ENCODE measurements at places on chromosomes 13 and 19.
A peak's percentile ranks its signal among the peaks of the same experiment; 100 is the strongest.

- DNase-seq = no peak
Observed at GRCh38 chr13:20053016-20053415, 94.5 kb downstream of the ZMYM2 start.

DNA sequence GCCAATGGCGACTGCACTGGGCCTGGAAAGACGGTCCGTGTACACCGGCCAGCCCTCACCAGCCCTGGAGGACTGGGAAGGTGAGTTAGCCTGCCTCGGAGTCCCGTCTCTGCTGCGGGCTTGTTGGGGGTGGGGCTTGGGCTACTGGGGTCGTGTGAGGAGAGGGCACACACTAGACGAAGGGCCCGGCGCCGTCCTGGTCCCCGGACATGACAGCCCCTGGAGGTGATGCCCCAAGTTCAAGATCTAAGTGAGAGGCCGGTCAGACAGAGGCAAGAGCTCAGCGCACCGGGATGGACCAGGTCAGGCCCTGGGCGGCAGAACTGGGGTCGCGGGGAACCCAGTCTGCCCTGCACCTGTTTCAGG, 1.6 kb downstream of the CILP2 start:
- DNase-seq = no peak

DNA sequence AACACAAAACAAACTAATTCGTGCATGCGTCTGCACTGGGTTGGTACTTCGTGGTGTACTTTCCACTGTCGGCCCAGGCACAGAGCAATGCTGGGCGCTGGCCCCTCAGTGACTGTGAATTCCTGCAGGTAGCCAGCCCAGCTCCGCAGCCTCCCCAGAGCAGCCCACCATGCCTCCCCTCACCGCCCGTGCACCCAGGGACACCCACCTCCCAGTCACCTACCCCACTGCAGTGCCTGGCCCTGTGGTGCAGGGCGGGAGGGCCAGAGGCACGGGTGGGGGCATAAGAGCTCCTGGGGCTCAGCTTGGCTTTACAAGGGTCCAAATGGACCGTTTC, 93.1 kb upstream of the ZNF507 start:
- no peak for DNase-seq

DNA sequence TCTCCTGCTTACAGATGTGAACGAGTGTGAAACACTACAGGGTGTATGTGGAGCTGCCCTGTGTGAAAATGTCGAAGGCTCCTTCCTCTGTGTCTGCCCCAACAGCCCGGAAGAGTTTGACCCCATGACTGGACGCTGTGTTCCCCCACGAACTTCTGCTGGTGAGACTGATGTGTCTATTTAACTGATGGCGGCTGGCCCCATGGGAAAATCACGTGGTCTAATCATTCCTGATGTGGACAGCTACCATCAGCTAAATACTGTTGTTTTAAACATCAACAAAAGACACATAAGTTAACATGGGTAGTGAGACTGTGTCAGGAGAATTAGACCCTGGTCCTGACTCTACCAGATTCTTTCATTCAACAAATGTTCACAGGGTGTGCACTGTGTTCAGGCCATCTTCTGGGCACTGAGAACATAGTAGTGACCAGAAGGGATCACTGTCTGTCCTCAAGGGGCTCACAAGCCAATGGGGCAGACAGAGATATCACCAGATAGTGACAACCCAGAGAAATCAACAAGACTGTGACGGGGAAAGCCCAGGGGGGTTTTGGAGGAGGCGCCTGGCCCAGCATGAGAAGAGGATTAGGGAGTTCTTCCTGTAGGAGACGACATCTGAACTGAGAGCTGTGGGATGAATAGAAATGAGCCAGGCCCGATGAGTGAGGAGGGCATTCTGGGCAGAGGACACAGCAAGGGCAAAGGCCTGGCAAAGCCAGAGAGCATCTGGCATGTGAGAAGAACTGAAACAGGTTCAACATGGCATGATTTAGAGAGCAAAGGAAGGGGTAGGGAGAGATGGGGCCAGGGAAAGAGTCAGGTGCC, 18.4 kb downstream of the LTBP4 start:
- no peak for DNase-seq

DNA sequence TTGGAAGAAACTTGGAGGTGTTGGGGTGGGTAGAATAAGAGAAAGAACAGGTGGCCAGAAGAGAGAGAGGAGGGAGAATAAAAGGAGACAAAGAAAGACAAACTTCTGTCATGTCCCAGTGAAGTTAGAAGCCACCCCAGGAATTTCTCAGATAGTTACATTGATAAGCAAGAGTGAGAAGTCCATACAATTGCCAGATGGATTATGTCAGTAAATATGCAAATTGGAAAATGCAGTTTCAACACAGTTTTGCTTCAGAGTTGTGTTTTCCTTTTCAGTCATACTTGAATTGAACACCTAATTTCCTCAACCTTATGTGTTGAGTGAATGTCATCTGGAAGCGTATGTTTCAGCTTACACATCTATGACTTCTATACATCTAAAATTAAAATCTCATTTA, 139.2 kb downstream of the RXFP2 start:
- no peak for DNase-seq

DNA sequence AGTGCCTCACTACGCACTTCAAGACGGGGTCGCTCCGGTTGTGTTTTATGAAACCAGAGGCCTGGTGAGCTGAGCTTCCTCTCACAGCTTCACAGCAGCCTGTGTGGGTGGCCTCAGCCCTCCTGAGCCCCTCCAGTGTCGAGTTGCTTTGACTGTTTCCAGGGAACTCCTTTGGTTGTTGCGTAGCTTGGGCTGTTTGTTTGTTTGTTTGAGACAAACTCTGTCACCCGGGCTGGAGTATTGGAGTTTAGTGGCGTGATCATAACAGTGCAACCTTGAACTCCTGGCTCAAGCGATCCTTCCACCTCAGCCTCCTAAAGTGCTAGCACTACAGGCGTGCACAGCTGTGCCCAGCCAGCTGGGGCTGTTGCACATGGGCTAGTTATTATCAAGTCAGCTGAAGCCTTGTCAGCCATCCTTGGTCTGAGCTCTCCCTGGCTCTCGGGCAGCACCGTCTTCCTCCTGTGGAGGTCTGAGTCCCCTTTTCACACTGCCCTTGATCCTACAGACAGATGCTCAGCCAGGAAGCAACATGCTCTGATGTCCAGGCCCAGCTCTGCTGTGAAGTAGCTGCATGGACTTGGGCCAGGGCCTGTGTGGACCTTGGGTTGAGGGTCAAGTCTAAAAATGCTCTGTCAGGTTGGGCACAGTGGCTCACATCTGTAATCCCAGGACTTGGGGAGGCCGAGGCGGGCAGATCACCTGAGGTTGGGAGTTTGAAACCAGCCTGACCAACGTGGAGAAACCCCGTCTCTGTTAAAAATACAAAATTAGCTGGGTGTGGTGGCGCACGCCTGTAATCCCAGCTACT, 10.2 kb downstream of the DOT1L start:
- no peak for DNase-seq

GRCh38 chr19:7428651-7429113, 60.2 kb downstream of the PEX11G start:
- DNase-seq = no peak

DNA sequence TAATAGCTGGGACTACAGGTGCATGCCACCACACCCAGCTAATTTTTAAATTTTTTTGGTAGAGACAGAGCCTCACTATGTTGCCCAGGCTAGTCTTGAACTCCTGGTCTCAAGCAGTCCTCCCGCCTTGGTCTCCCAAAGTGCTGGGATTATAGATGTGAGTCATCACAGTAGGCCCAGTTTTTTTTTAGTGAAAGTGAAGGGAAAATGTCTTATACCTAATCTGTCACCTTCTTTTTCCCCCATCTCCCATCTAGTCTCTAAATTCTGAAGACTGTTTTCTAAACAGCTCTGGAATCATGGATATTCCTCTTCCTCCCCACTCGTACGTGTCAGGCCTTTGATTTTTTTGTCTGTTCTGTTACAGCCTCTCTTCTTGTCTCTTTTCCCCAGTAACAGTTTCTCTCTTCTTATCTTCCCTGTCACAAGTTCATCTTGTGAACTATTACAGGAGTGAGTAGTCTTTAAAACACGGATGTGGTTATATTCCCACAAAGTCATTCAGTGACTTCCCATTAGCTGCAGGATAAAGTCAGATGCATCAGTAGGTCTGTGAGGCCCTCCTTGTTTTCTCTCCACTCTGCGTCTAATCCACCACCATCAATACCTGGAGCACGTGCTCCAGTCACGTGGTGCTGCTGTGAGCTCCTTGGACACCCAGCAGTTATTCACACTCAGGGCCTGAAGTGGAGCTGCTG, 2.9 kb downstream of the CDC16 start:
- no peak for DNase-seq

- DNase-seq = no peak
Observed at GRCh38 chr13:58369936-58370335, 738.4 kb downstream of the PCDH17 start.

DNA sequence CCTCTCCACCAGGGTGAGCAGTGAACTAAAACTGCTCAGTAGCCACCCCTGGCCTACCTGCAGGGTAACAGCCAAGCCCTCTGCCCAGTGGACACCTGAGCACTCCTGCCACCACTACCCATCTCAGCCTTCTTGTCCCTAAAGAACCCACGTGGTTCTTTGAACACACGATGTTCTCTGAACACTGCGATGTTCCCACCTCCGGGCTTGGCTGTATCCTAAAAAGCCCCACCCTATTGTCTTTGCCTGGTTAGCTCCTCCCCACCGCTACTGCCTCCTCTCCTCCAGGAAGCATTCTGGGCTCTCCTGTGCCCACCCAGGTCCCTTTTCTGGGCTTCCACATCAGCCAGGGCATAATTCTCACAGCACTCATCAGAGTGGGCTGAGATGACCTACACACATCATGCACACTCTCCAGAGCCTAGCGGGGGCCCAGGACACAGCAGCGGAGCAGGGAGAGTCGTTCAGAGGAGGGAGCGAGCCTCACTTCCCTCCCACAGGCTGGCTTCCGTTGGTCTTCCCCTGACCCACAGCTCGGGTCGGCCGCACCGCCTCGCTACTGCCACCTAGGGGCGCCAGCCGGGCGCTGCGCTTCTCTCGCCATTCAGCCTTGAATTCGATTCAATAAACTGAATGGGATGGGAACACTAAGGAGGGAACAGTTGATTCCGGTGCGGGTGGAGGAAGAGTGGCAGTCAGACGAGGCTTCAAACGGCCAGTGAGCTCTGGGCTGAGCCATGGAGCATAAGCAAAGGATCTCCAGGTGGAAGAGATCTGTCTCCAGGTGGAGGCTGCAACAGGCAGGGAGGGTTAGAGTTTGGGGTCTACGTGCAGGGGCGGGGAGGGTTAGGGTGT, 3.2 kb downstream of the ELAVL1 start:
- DNase-seq = peak; percentile 75

GRCh38 chr13:96681766-96682165, 312.5 kb downstream of the OXGR1 start:
- no peak for DNase-seq

- DNase-seq = no peak
Observed at GRCh38 chr19:29908963-29909944, 32.8 kb upstream of the URI1 start.

GRCh38 chr19:43797556-43797955, 4.7 kb downstream of the LYPD5 start:
- no peak for DNase-seq

GRCh38 chr13:24741016-24741662, 22.8 kb upstream of the RNF17 start:
- DNase-seq = no peak

- DNase-seq = no peak
Observed at GRCh38 chr13:71772361-71772760, 94.6 kb downstream of the DACH1 start.

GRCh38 chr19:18320865-18321733, 1.8 kb downstream of the LSM4 start:
- no peak for DNase-seq

DNA sequence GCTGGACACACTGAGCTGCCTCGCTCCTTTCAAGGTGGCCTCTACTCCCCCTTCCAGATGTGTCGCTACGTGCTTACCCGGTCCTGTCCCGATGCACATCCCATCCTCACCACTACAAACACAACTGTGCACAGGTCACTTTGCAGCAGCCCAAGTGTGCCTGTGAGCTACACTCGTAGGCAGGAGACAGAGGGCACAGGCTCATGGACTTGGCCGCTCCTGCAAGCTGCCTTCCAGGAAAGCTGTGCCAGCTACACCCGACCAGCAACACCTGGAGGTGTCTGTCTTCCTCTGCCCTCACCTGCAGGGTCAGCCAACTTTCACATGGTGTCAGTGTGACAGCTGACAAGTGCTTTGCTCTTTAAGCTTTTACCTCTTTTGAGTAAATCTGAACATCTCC, 15.4 kb downstream of the CARS2 start:
- DNase-seq = no peak

DNA sequence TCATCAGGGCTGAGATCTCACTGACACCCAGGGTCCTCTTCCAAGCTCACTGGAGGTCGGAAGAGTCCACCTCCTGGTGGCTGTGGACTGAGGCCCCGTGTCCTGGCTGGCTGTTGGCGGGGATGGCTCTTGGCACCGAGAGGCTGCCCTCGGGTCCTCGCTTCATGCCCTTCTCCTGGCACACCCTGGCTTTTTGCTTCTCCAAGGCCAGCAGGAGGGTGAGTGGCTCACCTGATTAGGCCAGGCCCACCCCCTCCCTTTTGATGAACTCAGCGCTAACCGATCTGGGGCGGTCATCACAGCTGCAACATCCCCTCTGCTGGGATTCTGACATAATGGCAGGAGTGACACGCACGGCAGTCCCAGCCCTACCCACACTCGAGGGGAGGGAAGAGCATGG, 4.4 kb downstream of the SLC39A3 start:
- DNase-seq = no peak

DNA sequence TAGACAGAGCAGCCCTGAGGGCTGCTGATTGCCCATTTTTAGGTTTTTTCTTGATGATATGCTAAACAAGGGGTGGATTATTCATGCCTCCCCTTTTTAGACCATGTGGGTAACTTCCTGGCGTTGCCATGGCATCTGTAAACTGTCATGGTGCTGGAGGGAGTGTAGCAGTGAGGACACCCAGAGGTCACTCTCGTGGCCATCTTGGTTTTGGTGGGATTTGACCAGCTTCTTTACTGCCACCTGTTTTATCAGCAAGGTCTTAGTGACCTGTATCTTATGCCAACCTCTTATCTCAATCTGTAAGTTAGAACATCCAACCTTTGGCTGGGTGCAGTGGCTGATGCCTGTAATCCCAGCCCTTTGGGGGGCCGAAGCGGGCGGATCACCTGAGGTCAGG, 148.0 kb downstream of the PTPRS start:
- no peak for DNase-seq

DNA sequence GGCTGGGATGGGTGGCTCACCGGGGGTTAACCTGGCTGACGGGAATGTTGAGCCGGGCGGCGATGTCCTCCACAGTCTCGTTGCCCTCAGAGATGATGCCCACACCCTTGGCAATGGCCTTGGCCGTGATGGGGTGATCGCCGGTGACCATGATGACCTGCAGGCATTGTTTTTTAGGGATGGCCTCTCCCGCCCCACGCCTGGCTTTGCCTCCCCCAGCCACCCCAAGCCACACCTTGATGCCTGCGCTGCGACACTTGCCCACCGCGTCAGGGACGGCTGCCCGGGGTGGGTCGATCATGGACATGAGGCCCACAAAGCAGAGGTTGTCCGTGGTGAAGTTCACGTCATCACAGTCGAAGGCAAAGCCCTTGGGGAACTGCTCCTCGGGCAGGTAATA, 16.1 kb downstream of the ATP1A3 start:
- no peak for DNase-seq
